NCI-H2081 treated with DMSO at 0.1 percent for 48 hours (cell line): ENCODE measurements at places on chromosomes 4 and X.

- DNase-seq: no peak
Observed at GRCh38 chrX:87687703-87688102, 170.1 kb downstream of the KLHL4 start.

DNA sequence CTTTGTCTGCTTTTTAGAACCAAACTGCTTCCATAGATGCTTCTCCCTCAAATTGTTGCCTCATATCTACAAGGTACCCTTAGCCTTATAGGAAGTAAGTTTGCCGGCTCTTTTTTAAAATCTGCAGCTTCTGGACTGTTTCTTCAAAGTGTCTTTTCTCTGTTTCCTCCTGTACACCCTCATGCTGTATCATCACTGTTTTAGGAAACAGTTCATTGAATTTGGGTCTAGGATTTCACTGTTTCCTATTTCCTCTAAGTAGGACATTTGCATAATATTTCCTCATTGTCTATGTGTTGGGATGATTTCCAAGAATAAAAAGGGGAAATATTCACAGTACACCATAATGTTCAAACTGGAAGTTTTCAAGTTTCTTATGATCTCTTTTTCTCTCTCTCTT is 43.0 kb downstream of the BANK1 start:
- DNase-seq: no peak

- DNase-seq: no peak
Observed at GRCh38 chr4:108377021-108377420, 208.3 kb upstream of the LEF1 start.

DNA sequence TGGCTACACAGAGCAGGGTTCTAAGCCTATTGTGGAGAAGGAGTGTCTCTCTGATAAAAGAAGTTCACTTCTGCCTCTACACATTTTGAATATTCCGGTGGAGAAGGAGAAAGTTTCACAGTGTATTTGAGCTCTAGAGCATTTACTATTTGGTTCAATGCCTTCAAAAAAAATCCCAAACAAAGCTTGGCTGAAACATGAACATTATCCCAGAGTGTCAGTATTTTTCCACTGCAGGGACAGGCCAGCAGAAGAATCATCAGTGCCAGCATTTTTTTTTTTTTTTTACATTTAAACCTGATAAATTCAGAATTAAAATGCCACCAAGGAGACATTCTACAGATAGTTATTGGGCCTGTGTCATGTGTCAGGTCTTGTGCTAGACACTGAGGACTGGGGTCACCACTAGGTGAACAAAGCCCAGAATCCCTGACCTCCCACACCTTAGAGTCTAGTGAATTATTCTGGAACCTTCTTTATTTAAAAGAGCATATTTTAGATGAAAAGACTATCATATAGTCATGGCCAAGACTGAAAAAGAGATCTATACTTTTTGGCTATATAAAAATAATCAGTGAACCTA is 48.0 kb upstream of the NAP1L5 start:
- no peak for DNase-seq

DNA sequence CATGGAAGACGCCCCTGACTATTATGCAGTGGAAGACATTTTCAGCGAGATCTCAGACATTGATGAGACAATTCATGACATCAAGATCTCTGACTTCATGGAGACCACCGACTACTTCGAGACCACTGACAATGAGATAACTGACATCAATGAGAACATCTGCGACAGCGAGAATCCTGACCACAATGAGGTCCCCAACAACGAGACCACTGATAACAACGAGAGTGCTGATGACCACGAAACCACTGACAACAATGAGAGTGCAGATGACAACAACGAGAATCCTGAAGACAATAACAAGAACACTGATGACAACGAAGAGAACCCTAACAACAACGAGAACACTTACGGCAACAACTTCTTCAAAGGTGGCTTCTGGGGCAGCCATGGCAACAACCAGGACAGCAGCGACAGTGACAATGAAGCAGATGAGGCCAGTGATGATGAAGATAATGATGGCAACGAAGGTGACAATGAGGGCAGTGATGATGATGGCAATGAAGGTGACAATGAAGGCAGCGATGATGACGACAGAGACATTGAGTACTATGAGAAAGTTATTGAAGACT is 3.6 kb downstream of the TSPYL2 start:
- no peak for DNase-seq

DNA sequence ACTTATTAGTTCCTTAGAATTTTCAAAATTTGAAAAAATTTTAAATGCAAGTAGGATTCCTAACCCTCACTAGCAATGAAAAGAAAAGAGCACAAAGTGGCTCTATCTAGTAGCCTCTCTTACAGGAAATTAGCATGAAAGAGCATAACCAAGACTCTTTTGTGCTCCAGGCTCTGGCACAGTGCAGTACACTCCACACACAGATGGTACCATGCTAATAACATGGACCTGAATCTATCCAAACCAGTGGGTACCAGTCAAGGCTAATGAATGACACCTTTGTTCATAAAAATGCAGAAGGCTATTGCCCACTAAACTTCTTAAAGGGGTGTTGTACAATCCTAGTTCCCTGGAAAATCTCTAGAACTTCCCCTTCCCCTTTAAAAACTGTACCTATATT is 119.0 kb downstream of the MANBA start:
- DNase-seq: no peak

DNA sequence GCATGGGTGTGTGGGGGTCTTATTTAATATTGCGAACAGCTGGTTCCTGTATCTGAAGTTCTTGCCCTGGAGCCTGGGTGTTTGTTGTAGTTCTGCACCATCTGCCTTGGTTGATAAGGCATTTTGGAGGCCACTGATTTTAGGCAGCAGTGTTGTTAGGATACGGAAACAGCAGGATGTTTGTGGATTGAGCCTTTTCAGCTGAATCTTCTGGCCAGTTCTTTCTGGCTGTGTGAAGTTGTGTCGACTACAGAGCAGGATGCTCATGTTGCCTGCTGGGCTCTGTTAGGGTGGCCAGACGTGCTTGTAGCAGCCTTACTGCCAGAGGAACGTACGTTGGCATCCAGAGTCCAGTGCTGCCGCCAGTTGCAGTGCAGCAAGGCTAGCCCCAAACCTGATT is 134.2 kb downstream of the PTTG2 start:
- DNase-seq: no peak

- no peak for DNase-seq
Observed at GRCh38 chr4:21726255-21726815, 222.2 kb downstream of the KCNIP4 start.

DNA sequence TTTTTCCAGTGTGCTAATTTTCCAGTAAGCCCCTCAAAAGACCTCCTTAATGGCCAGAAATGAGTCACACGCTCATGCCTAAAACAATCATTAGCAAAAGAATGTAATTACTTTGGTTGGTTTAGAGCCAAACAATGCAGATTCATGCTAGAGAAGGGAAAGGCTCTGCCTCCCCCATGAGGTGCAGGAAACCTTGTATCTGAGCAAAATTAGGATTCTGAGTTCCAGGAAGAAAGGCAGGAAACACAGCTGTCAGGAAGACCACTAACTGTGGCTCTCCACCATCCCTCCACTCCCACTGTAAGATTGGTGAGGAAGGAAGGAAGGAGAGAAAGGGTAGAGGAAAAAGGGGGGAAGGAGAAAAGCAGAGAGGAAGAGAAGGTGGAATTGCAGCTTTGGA is 104.9 kb upstream of the DHX15 start:
- no peak for DNase-seq

DNA sequence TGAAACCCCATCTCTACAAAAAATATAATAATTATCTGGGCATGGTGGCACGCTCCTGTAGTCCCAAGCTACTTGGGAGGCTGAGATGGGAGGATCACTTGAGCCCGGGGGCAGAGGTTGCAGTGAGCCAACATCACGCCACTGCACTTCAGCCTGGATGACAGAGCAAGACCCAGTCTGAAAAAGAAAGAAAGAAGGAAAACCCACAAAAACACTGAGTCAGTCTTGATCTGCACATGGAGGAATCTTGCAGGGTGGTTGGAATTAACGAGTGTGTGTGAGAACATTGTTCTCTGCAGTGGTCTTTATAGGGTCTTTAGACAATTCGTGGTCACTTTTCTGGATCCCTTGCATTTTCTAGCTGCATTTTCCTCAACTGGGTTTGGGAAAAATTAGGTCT is 23.2 kb downstream of the ADD1 start:
- no peak for DNase-seq

- DNase-seq: no peak
Observed at GRCh38 chr4:183144787-183145186, 45.7 kb downstream of the WWC2 start.

GRCh38 chr4:147368948-147369347 is 111.9 kb upstream of the EDNRA start:
- DNase-seq: no peak

- no peak for DNase-seq
Observed at GRCh38 chrX:3159995-3160720, 118.9 kb downstream of the ARSF start.

GRCh38 chr4:61336488-61336887 is 136.4 kb downstream of the ADGRL3 start:
- peak; percentile 56 for DNase-seq

- no peak for DNase-seq
Observed at GRCh38 chrX:24133312-24133711, 16.2 kb upstream of the ZFX start.

GRCh38 chr4:189365451-189365850 is 575.2 kb upstream of the FRG1 start:
- DNase-seq: no peak

DNA sequence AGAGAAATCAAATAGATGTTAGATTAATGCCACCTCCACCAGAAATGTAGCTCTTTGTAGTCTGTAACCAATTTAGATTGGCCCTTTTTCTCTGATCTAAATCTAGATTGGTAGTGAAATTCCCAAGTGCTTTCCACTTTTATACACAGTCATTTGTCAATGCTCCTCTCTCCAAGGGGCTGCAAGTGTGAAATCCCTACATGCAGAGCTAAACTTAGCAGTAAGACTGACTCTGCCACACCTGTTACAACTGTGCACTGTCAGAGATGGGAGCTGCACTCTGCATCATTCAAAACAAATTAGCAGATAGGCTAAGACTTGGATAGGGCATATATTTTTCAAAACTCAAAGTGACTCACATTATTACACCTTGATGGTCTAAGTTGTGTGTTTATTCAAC is 9.1 kb downstream of the SERTM2 start:
- no peak for DNase-seq

GRCh38 chrX:110257889-110258288 is 60.0 kb downstream of the AMMECR1 start:
- DNase-seq: no peak

GRCh38 chr4:47473141-47473750 is 9.7 kb upstream of the COMMD8 start:
- no peak for DNase-seq

DNA sequence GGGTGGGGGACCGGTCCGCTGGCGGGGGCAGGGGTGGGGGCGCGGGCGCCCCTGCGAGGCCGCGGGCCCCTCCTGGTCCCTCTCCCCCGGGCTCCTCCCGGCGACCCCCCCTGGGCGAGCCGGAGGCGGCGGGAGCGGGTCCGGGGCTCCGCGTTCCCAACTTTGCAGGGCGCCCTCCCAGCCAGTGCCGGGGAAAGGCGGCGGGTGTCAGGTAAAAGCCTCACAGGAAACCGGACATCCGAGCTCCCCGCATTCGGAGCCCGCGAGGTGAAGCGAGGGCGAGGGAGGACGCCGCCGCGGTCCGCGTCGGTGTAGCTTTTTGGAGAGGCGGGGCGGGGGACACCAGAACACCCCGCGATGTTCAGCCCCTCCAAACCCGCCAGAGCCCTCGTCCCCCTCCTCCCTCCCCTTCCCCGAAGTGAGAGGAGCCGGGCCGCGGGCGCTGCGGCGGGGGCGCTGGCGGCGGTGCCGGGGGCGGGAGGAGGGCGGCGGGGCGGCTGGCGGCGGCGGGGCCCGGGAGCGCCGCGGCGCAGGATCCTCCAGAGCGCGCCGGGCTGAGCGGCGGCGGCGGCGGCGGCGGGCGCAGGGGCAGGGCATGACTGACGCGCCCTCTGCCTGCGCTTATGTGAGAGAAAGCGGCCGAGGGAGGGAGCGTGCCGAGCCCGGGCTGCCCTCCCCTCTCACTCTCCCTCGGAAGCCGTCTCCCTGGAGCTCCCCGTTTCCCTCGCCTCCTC is at the start of gene VEGFC:
Gene VEGFC (minus strand): TSS at position 597 of the 734 bp plus-strand sequence. CDS start 611 bp downstream, outside the sequence.
- no peak for DNase-seq

DNA sequence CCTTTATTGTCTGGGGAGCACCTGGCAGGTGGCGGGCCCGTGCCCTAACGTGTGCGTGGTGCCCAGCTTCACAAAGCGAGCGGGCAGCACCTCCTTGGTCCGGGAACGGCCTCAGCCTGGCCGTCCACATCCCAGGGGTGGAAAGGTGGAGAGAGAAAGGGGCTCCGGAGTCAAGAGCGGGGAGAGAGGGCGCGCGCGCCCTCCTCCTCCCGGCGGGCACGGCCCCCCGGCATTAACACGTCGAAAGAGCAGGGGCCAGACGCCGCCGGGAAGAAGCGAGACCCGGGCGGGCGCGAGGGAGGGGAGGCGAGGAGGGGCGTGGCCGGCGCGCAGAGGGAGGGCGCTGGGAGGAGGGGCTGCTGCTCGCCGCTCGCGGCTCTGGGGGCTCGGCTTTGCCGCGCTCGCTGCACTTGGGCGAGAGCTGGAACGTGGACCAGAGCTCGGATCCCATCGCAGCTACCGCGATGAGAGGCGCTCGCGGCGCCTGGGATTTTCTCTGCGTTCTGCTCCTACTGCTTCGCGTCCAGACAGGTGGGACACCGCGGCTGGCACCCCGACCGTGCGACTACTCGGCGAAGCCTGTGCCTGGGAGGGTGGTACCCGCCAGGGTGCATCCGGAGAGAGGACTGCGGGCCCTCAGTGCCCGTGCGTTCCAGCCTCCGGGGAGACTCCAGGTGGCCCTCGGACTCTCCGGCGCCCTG is at the start of gene KIT:
Gene KIT (plus strand): TSS at position 407 of the 701 bp plus-strand sequence. CDS start 58 bp downstream, at position 465.
- no peak for DNase-seq

- no peak for DNase-seq
Observed at GRCh38 chr4:90798948-90799347, 671.8 kb downstream of the CCSER1 start.

- no peak for DNase-seq
Observed at GRCh38 chr4:53920116-53920515, 144.3 kb downstream of the CHIC2 start.

DNA sequence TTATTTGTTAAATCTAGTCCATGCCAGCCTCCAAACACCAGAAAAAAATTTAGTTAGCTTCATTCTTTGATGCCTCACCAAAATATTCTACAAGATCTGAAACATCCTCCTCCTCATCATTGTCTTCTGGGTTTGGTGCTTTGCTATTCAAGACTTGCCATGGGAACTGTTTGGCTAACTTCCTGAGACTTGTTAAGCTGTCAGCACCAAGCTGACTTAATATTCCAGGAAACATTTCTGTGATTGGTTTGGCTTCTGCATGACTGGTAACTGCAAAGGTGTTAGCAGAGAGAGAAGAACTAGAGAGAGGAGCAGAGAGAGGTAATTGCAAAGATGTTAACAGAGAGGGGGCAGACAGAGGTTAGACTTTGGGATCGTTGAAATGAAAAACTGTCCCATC is 101.3 kb downstream of the PALLD start:
- no peak for DNase-seq

- DNase-seq: no peak
Observed at GRCh38 chrX:119685225-119686066, 7.5 kb downstream of the SEPTIN6 start.

DNA sequence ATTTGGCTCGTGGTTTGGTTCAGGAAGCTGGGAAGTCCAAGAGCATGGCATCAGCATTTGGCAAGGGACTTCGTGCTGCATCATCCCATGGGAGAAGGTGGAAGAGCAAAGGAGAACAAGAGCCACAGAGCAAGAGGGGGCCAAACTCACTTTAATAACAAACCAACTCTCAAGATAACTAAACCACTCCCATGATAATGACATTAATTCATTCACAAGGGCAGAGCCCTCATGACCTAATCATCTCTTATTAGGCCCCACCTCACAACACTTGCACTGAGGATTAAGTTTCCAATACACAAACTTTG is 113.4 kb upstream of the ATXN3L start:
- no peak for DNase-seq
